CD4-positive, alpha-beta T cell treated with Interleukin-15 for 4 hours (primary cell): ENCODE measurements at places on chromosomes 2 and 18.

- DNase-seq, result no peak
Observed at GRCh38 chr2:130736487-130736886, 7.6 kb downstream of the GPR148 start.

DNA sequence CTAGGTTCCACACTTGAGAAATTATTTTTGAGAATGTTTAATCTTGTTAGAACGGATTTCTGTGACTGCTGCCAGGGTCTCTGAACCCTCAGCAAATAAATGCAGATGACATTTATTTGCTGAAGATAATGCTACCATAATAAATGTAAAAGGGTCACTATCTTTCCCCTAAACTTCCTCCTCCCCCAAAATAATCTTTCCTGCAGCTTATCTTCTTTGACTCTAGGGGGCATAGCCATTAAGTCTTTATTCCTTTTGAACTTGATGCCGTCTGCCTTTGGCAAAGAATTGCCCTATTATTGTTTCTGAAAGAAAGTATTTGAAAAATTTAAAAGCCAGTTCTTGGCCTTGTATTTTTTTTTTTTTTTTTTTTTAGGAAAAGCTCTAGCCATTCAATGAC is 63.6 kb upstream of the ACSL3 start:
- DNase-seq, result no peak

DNA sequence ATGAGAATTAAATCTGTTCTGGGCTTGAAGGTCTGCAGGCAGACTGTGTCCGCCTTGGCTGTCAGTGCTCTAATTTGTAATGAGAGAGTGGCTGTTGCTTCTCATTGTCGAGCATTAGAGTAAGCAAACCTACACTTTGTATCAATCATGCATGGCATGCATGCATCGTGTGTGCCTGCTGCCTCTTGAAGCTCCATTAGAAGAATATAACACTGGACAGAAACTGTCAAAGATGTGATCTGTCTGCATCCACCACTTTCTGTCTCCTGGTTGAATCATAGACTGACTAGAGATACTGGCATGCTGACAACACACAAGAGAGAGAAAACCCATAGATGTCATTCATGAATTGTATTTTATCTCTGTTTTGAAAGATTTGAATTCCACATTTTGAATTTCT is 275.0 kb upstream of the NXPH2 start:
- no peak for DNase-seq

DNA sequence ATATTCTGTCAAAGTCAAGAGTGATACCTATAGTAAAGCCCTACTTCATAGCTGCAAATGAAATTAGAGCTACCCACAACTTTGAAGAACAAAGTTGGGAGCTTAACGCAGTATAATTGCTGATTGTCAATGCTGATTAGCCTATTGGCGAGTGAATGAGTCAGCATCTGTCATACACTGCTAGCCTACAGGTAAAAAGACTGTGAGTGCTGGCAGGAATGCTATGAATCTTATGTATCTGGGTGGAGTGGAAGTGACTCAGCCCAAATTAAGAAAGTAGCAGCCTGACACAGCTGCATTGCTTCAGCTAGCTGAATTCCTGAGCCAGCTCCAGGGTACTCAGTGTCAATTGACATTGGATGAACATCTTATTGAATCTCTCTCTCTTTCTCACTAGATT is 179.4 kb upstream of the DCC start:
- no peak for DNase-seq

- no peak for DNase-seq
Observed at GRCh38 chr2:120986898-120987650, 251.4 kb downstream of the GLI2 start.

DNA sequence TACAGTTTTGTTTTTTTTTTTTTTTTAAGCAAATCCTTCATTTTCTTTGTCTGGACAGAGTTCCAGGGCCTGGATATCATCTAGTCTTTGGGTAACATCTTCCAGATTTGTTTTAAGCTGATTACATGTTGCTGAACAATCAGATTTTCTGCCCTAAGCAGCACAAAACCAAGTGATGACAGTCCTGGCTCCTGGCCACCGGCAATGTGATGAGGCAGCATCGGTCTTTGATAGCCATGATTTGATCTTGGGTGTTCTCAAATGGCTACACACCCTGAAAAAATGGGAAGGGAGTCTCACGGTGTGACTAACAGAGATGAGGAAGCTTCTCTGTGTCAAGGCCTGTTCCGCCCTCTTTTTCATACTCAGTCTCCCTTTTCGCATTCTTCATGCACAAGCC is 708.6 kb upstream of the ZEB2 start:
- no peak for DNase-seq

- no peak for DNase-seq
Observed at GRCh38 chr2:229931241-229931640, 8.9 kb downstream of the FBXO36 start.

DNA sequence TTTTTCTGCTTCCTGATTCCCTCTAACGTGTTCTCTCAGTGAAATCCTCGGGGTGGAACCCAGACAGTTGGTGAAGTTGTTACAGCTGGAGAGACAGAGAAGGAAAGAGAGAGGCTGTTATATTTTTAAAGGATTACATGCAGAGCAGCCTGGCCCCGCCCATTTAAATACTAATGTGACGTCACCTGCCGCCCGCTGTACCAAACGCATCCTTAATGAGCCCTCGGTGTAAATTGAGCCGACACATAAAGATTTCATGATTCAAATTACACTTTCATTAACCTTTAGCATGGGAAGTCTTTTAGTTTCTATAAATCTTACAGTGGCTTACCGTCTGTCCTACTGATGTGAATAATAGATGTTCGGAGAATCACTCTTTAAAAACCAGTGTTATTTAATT is 164.0 kb upstream of the SIX3 start:
- DNase-seq, result no peak

DNA sequence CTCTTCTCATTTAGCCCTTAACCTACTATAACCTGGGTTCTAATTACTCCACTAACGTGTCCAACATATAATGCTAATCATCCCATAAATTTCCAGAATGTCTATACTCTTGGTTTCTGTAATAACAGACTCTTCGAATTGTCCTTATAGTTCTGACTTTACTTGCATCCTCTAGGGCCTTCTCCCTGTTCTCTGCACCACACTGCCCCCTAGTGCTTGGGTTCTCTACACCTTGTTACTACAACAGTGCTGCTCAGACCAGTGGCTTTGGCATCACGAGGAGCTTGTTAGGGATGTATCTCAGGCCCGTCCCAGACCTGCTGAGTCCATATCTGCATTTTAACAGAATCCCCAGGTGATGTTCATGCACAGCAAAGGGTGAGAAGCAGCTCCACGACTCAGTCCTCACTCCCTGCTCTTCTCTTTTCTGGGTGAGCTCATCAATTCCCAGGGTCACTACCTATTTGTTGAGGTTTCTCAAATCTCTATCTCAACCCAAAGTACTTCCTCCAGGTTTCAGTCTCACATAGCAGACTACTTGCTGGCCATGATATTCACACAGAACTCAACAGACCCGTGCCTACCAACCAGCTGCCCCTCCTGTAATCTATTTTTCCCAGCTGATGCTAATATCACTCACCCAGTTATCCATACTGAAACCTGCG is 14.5 kb upstream of the DDX1 start:
- peak; percentile 85 for DNase-seq

DNA sequence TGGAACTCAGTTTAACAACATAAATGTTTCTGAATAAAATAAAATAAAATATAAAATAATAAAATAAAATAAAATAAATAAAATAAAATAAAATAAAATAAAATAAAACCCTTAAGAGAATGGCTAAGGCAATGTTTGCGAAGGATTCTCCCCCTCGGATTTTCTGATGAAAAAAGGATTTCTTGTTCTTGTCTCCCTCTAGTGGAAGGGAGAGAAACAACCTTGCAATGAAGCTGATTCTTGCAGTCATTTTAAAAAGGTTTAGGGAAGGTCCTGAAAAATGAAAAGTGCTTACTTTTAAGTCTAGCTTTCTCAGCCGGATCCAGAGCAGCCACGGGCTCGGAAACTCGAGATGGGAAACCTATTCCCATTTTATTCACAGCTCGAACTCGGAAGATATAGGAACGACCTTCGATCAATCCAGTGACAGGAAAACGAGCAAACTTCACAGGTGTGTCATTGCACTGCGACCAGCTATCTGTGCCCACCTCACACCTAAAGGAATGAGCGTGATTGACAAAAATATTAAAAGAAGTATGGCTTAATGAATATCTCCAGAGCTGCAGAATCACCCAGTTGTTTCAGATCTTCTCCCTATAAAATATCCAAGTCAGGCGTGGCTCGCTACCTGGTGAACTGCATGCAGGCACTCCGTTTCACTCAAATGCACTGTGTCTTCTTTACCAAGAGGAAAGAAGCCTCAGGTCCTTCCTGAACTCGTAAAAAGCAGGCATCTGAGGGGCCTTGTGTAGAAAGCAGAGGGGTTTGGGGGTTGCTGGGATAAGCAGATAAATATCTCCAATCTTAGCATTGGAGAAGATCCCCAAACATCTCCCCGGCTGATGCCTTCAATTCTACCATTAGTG is 68.1 kb downstream of the MYOM1 start:
- DNase-seq, result peak; percentile 52

DNA sequence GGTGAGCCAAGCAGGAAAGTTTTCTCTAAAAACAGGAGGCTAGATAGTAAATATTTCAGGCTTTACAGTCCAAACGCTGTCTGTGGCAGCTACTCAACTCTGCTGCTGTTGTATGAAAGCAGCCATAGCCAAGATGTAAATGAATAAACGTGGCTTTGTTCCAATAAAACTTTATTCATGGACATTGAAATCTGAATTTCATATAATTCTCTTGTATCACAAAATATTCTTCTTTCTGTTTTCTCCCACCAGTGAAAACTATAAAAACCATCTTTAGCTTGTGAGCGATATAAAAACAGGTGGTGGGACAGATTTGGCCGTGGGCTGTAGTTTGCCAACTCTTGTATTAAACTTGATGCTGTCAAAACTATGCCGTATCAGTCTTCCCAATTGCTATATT is 333.0 kb downstream of the PTPRM start:
- no peak for DNase-seq

DNA sequence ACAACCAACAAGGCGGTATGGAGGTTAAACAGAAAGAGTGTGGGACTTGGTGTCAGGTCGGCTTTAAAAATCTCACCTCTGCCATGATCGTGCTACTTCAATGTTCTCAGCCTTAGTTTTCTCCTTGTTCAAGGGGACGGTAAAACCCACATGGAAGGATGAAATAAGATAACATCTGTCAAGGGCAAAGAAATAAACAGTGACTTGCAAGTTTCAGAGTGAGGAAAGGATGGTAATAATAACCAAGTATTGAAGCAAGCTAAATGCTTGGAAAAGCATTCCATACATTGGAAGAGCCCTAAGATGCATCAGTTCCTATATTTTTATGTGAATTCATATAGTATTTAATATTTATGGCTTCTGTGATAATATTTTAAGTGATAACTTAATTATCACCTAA is 29.8 kb upstream of the LMAN1 start:
- no peak for DNase-seq

- no peak for DNase-seq
Observed at GRCh38 chr2:67393237-67393636, 3.9 kb upstream of the ETAA1 start.

DNA sequence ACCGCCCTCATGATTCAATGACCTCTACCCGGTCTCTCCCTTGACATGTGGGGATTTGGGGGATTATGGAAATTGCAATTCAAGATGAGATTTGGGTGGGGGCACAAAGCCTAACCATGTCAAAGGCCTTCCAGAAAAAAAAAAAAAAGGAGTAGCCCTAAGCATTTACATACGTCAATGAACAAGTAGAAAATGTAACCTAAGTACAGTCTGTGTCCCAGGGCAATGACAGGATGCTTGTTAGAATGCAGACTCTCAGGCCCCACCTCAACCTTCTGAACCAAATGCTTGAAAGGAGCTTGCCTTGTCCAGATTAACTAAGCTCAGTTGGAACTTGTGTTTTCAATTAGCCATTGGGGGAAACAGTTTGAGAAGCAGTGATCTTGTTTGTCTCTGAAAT is 802.1 kb downstream of the CPS1 start:
- no peak for DNase-seq

DNA sequence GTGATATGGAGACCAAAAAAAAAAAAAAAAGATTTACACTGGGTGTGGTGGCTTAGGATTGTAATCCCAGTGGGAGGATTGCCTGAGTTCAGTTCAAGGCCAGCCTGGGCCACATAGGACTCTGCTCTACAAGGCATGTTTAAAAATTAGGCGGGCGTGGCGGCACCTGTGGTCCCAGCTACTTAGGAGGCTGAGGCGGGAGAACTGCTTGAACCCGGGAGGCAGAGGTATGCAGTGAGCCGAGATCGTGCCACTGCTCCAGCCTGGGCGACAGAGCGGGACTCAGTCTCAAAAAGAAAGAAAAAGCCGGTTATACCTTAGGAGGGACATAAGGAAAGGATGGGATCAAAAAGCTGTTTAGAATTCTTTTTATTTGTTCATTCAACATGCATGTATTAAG is 707 bp upstream of the SPDYA start:
- DNase-seq, result no peak

DNA sequence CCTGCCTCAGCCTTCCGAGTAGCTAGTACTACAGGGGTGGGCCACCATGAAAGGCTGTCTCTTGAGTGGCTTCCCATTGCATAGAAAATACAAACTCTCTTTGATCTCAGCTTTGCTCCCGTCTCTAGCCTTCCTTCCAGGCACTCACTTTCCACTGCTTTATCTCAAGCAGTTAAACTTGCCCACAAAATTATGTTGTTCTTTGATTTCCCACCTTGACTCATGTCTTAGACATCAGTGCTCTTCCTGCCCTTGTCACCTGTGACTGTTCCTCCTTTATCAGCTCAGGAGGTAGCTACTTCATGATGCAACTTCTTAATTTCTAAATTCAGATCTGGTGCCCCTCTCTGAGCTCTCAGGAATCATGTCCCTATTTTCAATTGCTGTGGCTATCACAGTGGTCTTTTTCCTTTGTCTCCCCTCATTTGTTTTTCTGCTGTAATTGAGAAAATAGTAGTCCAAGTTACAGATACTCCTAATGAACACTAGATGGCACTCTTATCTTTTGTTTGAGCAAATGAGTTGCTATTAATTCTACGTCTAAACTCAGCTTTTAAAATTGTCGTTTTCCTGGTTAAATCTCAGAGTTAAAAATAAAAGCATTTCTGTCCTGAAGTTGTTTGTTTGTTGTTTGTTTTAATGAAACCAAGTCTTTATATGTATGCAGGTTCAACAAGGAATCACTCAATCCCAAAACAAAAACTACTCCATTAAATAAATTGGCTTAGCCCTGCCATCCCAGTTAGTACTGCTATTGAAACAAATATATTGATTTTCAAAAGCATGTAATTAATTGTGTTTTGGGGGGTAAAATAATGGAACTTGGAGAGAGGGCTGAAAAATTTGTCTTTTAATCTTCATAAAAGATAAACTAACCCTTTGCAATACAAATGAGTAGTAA is 46.9 kb upstream of the GREB1L start:
- peak; percentile 25 for DNase-seq

GRCh38 chr2:17644997-17645720 is 104.7 kb downstream of the VSNL1 start:
- DNase-seq, result no peak

GRCh38 chr2:217242947-217243346 is 383.1 kb upstream of the TNP1 start:
- no peak for DNase-seq

- DNase-seq, result no peak
Observed at GRCh38 chr2:216635171-216635570, 2.0 kb downstream of the IGFBP2 start.
